ENCODE measurements at places on chromosomes 13 and 19.

DNA sequence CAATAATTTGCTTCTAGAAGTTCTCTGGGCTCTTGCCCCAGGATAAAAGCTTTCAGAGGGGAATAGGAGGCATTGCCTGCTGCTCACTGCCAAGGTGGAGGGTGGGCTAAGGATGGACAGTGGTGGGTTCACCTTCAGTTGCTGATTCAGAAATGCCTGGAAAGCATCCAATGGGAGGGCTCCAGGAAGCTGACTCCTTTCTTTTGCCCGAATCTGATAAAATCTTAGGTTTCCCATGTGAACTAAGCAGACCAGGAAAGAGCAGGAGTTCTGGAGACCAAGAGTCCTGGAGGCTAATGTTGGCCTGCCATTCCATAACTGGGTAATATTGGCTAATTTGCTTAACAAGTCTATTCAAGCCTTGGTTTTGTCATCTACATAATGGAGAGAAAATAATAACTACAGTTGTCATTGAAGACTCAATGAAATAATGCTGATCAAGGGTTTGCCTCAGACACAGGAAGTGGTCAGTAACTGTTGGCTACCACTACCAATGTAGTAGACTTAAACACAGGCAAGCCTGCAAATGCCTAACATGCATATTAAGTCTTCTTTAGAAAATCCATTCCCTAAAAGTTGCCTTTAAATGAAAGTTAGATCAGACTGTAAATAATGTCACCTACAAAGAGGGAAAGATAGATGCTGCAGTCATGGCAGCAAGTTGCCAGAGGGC, 528.4 kb upstream of the NBEA start:
- H3K4me3 ChIP-seq = no peak overlapping the region
- no peak for DNase-seq
- no peak overlapping the region for H3K27ac ChIP-seq
- no peaks in the 10 kb centered on the region for H3K4me1 ChIP-seq
- H3K27me3 ChIP-seq = no peaks in the 10 kb centered on the region
- H3K36me3 ChIP-seq = no peaks in the 10 kb centered on the region

DNA sequence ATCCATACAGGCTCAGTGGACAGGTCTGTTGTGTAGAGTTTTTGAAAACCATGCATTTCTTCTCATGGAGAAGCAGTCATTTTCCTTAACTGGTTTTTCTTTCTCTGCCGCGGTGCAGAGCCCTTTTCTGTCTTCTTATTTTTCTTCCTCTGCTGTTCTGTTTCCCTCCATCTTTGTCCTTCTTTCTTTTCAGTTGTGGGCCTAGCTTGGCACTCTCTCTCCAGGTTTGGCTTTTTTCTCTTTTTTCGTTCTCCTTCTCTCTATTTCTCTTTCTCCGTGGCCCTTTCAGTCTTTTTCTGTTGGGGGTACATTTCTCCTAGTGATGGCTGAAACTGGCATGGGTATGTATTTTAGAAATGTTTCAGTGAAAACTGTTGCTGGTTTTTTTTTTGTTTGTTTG, 24.1 kb downstream of the NFIX start:
- no peaks in the 10 kb centered on the region for H3K36me3 ChIP-seq
- peaks cover 100% of the 10 kb centered on the region for H3K27me3 ChIP-seq
- peaks cover 38% of the 10 kb centered on the region for H3K4me1 ChIP-seq
- H3K27ac ChIP-seq = no peak overlapping the region

GRCh38 chr13:78401873-78402707, 201.3 kb downstream of the POU4F1 start:
- H3K36me3 ChIP-seq = no peaks in the 10 kb centered on the region
- H3K4me1 ChIP-seq = peaks cover 26% of the 10 kb centered on the region
- H3K4me3 ChIP-seq = no peak overlapping the region
- peak; percentile 51 for DNase-seq

DNA sequence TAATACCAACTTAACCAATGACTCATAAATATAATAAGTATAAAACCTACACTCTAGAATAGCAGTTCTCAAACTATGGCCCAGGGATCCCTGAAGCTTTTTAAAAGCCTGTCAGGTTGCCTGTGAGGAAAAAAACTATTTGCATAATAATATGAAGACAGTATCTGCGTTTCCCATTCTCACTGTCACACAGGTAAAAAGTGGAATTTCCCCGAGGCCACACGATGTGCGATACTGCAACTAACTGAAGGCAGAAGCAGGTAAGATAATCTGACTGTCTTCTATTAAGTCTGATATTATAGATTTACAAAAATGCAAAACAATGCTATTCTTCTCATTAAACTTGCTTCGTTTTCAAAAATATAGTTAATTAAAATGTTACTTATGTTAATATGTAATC, 52.5 kb upstream of the EEF1AKMT1 start:
- H3K4me3 ChIP-seq = no peak overlapping the region
- H3K4me1 ChIP-seq = no peaks in the 10 kb centered on the region
- H3K36me3 ChIP-seq = peaks cover under 1% of the 10 kb centered on the region
- H3K27me3 ChIP-seq = no peaks in the 10 kb centered on the region
- no peak for DNase-seq
- H3K27ac ChIP-seq = no peak overlapping the region

GRCh38 chr19:44878120-44878865, 12.8 kb upstream of the TOMM40 start:
- no peaks in the 10 kb centered on the region for H3K27me3 ChIP-seq
- no peak overlapping the region for H3K27ac ChIP-seq
- no peak overlapping the region for H3K4me3 ChIP-seq
- no peak for DNase-seq

DNA sequence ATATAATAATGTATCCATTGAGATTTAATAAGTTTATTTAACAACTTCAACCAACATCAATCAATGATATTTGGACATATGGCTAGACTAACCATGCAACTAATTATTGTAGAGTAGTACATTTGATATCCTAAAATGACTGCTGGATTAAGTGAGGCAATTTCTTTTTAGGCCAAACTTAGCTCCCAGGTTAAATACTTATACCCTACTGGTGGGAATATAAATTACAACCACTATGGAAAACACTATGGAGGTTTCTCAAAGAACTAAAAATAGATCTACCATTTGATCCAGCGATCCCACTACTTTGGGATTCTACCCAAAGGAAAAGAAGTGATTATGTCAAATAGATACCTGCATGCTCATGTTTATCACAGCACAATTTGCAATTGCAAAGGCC, 345.8 kb downstream of the RBM26 start:
- no peak overlapping the region for H3K27ac ChIP-seq
- no peaks in the 10 kb centered on the region for H3K4me1 ChIP-seq
- DNase-seq = no peak
- no peaks in the 10 kb centered on the region for H3K27me3 ChIP-seq

DNA sequence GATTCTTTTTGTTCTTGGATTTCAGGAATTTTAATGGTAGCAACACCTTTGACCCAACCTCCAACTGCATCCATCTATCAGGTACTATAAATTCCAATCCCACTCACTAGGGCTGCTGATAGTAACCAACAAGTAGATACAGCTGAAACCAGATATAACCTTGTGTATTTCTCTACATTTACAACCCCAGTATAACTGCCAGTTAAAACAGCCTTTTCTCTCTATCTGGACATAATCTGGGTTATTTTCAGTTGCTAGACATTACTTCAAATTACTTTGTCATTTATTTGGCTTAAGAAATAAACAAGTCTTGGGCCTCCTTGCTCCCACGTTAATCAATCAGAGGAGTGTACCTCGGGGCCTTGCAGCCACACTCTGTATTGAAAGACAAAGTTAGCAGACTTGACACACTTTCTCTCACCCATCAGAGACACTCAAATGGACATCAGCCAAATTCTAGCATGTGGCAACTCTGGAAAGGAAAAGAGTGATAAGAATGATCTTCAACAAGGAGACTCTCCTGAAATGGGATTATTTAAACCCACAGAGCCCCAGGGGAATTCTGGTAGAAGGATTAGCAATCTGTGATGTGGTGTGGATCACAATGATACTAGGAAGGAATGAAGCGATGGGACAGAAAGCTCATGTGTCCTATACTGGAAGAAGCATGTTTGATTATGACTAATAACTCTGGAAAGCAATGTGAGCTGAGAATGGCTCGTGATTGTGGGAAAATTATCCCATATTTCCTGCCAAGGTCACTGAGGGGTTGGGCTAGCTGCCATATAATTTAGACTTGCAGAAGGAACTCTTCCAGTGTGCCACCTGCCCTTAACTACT, 157.5 kb downstream of the FLT1 start:
- no peak for DNase-seq
- H3K27me3 ChIP-seq = no peaks in the 10 kb centered on the region
- no peak overlapping the region for H3K4me3 ChIP-seq

- DNase-seq = no peak
- no peak overlapping the region for H3K4me3 ChIP-seq
- H3K36me3 ChIP-seq = no peaks in the 10 kb centered on the region
- no peaks in the 10 kb centered on the region for H3K27me3 ChIP-seq
Observed at GRCh38 chr13:81275666-81276258, 934.8 kb upstream of the SPRY2 start.

GRCh38 chr19:18975869-18976268, 34.9 kb upstream of the HOMER3 start:
- H3K4me1 ChIP-seq = no peaks in the 10 kb centered on the region
- peaks cover 2% of the 10 kb centered on the region for H3K27me3 ChIP-seq
- H3K27ac ChIP-seq = no peak overlapping the region
- H3K36me3 ChIP-seq = no peaks in the 10 kb centered on the region
- no peak for DNase-seq
- no peak overlapping the region for H3K4me3 ChIP-seq

DNA sequence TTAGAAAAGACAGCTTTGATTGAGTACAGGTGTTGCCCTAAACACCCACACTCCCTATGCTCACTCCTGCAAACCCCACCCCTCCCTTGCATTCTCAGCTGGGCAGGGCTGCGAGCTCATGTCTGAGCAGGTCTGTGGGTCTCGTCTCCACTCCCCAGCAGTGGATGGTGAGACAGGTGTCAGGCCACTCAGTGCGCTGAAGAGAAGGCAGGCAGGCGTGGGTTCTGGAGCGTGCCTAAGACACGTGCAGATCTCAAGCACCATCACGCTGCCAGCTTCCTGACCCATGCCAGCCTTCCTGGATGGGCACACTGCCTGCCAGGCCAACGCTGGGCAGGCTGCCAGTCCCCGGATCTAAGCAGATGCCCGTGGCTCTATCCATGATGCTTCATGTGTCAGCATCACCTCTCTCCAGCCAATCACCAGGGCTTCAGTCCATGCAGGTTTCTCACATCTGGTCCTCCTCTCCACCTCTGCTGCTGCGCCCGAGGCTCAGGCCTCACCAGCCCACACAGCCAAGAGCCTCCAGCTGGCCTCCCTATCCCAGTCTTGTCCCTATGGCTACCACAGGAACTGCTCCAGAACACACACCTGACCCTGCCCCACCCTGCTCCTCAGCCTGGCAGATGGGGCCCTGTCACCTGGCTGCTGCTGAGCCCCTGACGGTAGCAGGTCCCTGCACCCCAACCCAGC, 42.6 kb downstream of the EPS15L1 start:
- no peaks in the 10 kb centered on the region for H3K36me3 ChIP-seq
- H3K27me3 ChIP-seq = no peaks in the 10 kb centered on the region
- no peak for DNase-seq
- H3K4me1 ChIP-seq = no peaks in the 10 kb centered on the region

- H3K4me3 ChIP-seq = no peak overlapping the region
- no peaks in the 10 kb centered on the region for H3K4me1 ChIP-seq
- H3K27me3 ChIP-seq = no peaks in the 10 kb centered on the region
- H3K36me3 ChIP-seq = no peaks in the 10 kb centered on the region
- no peak overlapping the region for H3K27ac ChIP-seq
Observed at GRCh38 chr19:14502334-14503092, 6.6 kb upstream of the GIPC1 start.

DNA sequence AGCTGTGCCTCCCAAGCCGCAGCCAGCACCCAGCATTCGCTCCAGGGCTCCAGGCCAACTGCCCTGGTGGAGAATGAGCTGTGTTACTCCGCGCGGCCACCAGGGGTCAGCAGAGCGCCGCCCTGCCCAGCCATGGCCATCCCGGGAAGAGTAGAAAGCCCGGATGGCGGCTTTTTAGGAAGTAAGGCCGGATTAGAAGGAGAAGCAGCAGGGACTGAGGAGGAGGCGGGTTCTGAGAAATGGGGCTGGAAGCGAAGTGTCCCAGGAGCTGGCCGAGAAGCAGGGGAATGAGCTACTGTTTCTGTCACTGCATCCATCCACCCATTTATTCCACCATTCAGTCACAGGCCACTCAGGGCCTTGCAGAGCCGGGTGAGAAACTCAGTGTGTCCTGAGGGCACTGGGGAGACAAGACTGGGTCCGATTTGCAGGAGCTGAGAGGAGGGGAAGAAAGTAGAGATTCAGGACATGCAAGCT, 6.6 kb upstream of the NPAS1 start:
- H3K27me3 ChIP-seq = peaks cover 8% of the 10 kb centered on the region
- H3K4me1 ChIP-seq = no peaks in the 10 kb centered on the region
- no peak overlapping the region for H3K4me3 ChIP-seq

DNA sequence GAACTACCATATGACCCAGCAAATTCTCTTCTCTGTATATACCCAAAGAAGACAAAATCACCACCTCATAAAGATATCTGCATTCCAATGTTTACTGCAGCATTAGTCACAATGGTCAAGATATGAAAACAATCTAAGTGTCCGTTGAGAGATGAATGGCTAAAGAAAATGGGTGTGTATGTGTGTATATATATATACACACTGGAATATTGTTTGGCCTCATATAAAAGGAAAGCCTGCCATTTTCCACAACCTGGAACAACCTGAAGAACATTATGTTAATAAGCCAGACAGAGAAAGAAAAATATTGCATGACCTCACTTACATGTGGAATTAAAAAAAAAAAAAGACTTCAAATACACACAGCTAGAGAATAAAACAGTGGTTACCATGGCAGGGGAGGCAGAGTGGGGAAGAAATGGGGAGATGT, 29.5 kb upstream of the RBM26 start:
- no peak overlapping the region for H3K4me3 ChIP-seq
- H3K27me3 ChIP-seq = no peaks in the 10 kb centered on the region
- H3K36me3 ChIP-seq = no peaks in the 10 kb centered on the region
- no peak overlapping the region for H3K27ac ChIP-seq
- no peaks in the 10 kb centered on the region for H3K4me1 ChIP-seq
- no peak for DNase-seq

- no peak for DNase-seq
- no peak overlapping the region for H3K4me3 ChIP-seq
- no peaks in the 10 kb centered on the region for H3K4me1 ChIP-seq
Observed at GRCh38 chr13:89003656-89004055, 1332.5 kb downstream of the SLITRK5 start.

GRCh38 chr13:69292789-69293425, 814.7 kb upstream of the ATXN8OS start:
- no peaks in the 10 kb centered on the region for H3K4me1 ChIP-seq
- DNase-seq = no peak
- no peak overlapping the region for H3K27ac ChIP-seq
- no peaks in the 10 kb centered on the region for H3K36me3 ChIP-seq
- no peak overlapping the region for H3K4me3 ChIP-seq
- no peaks in the 10 kb centered on the region for H3K27me3 ChIP-seq

All from neural progenitor cell (in vitro differentiated cells).